DMS153 (cell line): ENCODE measurements at places on chromosomes 12 and 14.

GRCh38 chr14:61581955-61582615 is 113.2 kb upstream of the HIF1A start:
- no peak for DNase-seq

DNA sequence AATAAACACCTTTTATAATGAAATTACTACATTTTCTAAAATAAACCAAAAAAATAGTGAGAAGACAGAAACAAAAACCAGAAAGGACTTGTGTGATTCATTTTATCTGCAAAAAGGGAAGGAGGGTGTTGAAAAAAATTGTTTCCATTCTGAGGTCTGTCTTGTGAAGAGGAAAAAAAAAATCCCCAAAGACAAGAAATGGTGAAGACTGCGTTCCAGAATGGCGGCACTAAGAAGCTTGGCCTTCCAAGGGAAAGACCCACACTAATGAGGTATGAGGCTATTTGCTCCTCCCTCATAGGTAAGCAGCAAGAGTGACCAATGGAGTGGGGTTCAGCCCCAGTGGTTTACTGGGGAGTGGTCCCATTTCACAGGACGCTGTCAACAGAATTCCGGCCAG is 35.0 kb downstream of the GNPTAB start:
- DNase-seq, result no peak

DNA sequence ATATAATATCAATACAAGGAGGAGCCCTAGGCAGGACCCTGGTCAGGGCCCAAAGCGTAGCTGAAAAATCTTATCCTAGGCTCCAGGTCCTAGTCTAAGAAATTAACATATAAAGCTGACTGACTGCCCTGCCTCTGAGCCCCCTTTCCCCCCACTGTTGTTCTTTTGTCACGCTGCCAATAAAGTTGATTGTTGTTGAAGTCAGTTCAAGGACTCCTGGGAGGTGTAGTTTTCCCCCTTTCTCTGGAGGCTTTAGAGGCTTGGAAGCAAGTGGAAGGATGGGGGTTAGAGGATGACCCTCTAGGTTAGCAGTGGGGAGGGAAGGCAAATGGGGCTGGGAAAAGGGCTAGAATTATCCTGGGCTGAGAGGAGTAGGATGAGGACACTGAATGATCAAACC is 3.2 kb downstream of the PPP1R1A start:
- no peak for DNase-seq

GRCh38 chr12:3580094-3580749 is 89.2 kb downstream of the PRMT8 start:
- DNase-seq, result no peak

GRCh38 chr12:22238211-22238610 is 96.3 kb downstream of the ST8SIA1 start:
- no peak for DNase-seq

- DNase-seq, result no peak
Observed at GRCh38 chr14:68978172-68978911, 760 bp downstream of the ACTN1 start.

GRCh38 chr12:41162461-41162860 is 25.7 kb upstream of the PDZRN4 start:
- DNase-seq, result no peak

GRCh38 chr12:3115078-3115477 is 37.9 kb downstream of the TSPAN9 start:
- no peak for DNase-seq
